Ammon's horn (tissue), 1 donor: ENCODE measurements at places on chromosomes 4 and X.
A peak's percentile ranks its signal among the peaks of the same experiment; 100 is the strongest.

GRCh38 chr4:24743927-24744326 lies 51.4 kb upstream of the SOD3 start:
- DNase-seq = no peak

GRCh38 chrX:17377091-17377717 lies 2.2 kb downstream of the NHS start:
- DNase-seq = peak; percentile 3

GRCh38 chr4:12270546-12270945 lies 841.9 kb upstream of the HS3ST1 start:
- DNase-seq = no peak

- no peak for DNase-seq
These were observed 28.1 kb downstream of the CLNK start for GRCh38 chr4:10656420-10656819.

GRCh38 chrX:103177556-103177955 lies 37.4 kb upstream of the BEX4 start:
- no peak for DNase-seq

- DNase-seq = no peak
These were observed 728.5 kb upstream of the NDST4 start for GRCh38 chr4:115841871-115842270.

GRCh38 chrX:132837967-132838366 lies 120.5 kb downstream of the HS6ST2 start:
- DNase-seq = peak; percentile 2

DNA sequence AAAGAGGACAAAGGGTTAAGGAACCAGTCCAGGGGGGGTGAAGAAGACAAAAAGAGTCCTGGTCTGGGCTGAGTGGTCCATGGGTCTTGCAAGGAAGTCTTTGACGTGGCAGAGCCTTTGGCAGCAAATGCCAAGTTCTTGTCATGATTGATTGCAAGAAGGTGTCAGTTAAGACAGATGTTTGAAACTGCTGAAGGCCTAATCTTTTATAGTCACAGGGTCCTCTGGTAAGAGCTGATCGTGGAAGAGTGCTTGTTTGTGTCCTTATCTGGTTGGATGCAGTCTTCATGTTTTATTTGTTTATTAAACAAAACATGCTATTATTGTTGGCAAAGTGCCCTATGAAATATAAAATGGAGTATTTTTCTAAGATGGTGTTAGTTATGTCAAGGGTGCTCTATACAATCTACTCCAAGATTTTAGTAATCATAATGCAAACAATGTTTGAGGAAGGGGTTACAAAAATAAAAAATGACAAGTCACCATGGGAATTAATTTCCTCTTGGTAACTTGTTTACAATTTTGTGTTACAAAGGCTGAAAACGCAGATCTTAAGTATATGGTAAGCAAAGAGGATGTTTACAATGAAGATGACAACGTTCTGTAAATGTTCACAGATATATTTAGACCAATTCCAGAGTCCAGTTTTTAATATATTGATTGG lies 85.9 kb downstream of the MAGED4 start:
- no peak for DNase-seq

DNA sequence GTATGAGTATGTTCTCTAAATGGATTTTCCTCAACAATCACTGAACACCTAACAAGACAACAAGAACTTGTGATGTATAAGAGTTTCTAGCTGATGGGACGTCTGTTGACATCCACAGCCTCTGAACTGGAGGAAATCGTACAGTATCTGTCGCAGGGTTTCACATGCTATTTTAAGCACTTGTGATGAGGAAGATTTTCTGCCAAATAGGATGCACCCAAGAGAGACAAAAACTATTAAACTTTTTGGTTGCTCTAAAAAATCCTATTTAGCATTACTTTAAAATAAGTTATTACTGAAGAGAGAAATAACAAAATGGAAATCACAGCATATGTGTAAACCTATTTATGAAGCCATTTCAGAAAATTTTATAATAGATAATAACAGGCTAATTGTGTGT lies 356.1 kb upstream of the SLC7A11 start:
- no peak for DNase-seq

- DNase-seq = peak; percentile 35
These were observed 34.4 kb upstream of the ANXA3 start for GRCh38 chr4:78517050-78517652.

DNA sequence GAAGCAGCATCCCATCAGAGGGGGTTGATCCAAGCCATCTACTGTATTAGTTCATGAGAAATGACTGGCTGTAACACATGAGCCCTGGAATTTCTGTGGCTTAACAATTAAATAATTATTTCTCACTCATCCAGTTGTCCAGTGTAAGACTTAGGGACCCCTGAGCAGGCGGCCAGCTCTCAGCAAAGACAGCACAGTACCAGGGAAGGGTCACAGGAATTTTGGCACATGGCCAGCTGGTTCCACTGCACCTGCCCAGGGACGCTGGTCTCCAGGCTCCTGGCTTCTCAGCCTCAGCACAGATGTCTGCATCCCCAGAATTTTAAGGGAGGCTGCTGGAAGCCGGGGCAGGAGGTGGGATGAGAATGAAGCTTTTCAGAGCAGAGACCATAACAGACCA lies 93.7 kb upstream of the DHRSX start:
- DNase-seq = no peak

DNA sequence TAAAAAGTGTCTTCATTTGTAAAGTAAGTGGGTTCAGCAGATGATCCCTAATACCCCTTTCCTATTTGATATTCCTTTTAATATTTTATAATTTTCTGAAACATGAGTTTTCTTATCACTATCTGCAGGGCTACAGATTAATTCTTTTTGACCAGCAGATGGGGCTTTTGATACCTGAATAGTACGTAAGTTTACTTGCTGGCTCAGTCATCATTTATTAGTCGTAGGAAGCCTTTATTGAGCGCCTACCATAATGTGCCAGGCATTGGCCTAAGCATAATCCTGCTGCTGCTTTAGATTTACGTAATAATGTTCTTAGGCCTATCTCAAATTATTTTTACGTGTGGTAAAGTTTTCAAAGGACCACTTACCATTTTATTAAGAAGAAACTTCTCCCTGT lies 33.1 kb downstream of the OSTC start:
- DNase-seq = peak; percentile 38

DNA sequence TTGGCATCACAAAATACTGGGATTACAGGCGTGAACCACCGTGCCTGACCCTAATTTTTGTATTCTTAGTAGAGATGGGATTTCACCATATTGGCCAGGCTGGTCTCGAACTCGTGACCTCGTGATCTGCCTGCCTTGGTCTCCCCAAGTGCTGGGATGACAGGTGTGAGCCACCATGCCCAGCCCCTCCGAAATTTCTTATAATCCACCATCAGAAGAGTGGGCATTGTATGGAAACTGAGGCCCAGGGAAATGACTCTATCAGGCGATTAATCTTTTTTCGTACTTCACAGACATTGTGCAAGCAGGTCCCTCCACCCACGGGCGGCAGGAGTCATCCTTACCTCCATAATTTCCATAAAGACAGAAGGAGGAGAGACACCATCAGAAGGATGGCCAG lies 16.0 kb downstream of the CRLF2 start:
- DNase-seq = no peak

DNA sequence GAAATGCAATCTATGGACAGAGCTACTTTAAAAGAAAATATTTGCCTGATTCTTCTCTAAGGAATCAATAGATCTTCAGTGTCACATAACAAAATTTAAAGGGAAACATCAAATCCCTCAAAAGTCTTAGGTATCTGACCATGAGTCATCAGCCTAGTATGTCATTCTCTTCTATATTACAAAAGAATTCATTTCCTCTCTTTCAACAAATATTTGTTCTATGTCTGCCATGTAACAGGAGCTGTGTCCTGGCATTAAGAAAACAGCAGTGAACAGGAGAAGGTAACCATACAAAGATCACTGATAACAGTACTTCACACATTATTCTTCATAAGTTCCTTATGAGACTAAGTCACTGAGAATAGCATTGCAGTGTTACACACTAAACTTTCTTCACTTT lies 243.6 kb upstream of the DKK2 start:
- no peak for DNase-seq

DNA sequence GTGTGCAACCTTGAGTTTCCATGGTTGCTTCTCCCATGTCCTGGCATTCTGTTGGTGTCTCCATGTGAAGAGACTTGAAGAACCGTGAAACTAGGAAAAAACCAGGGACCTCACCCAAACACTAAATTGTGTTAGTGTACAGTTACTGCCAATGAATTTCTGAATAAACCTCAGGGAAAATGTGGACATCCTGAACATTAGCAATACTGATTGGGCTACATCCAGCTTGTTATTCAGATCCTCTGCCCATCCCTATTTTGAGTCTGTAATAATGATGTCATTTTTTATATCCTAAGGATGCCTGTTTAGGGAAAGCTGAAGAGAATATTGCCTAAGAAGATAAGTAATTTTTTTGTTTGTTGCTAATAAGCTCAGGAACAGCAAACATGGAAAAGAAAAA lies 262.7 kb downstream of the TMA16 start:
- DNase-seq = no peak

- no peak for DNase-seq
These were observed 104.4 kb downstream of the ASMT start for GRCh38 chrX:1719270-1719669.

DNA sequence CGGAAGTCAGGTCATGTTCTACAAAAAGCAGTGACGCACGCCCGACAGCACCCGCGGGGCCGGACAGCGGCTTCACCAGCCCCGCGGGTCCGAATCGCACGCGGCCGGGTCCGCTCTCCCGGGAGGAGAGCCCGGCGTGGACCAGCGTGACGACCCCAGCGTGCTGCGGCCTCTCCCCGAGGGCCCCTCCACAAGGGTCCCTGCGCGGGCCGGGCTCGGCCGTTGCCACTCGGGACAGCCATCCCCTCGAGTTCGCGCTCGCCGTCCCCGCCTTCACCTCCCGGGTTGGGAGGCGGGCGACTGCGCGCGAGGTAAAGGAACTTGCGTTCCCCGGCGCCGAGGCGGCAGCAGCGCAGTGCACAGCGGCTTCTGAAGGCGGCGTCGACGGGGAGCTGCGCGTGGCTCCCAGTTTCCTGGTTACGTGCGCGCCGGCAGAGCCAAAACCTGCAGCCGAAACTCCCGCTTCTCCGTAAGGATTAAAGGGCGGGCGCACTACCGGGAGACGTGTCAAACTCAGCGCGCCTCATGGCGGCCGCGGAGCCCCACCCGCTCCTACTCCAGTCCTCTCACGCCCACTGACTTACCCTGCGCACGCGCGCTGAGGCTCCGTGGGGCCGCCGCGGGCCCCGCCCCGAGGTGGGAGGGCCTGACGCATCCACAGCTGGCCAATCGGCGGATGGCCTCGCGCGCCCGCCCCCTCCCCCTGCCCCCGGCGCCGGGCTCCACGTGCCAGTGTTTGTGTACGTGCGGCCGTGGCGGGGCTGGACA lies 416 bp upstream of the LRP2BP start:
- peak; percentile 97 for DNase-seq

- peak; percentile 11 for DNase-seq
These were observed 1.5 kb downstream of the FHDC1 start for GRCh38 chr4:152937336-152938236.

DNA sequence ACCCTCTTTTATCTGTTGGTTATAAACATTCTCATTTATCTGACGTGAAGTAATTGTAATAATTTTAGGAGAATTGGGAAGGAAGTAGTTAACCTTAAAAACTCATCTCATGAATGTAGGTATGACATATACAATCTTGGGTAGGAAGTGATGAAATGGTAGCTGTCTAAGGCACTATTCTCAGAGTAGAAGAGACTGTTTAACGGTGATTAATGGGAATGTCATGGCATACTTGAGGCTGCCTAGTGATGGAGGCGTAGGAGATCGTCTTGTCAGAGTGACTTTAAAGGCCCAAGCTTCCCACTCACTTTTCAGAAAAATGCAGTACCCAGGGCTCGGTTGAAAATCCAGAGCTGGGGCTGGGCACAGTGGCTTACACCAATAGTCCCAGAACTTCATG lies 19.4 kb upstream of the AGA start:
- DNase-seq = no peak

DNA sequence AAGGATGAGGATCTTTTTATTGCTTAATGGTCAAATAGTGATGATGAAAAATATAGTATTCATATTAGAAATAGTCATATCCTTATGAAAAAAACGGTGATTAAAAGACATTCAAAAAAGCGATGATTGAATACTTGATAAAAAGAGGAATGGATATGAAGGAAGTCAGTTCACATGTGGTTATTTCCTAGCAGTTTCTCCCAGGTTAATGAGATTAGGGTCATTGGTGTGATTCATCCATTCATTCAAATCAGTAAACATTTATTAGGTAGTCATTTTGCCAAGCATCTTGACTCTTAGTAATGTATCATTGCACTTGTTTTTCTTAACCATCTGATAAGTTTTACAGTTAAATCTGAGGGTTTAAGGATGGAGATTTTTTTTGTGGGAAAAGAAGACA lies 294.1 kb downstream of the ARHGAP24 start:
- DNase-seq = no peak

GRCh38 chrX:120653000-120653399 lies 23.1 kb upstream of the C1GALT1C1 start:
- DNase-seq = no peak

GRCh38 chrX:20947411-20947912 lies 426.8 kb upstream of the CNKSR2 start:
- no peak for DNase-seq

DNA sequence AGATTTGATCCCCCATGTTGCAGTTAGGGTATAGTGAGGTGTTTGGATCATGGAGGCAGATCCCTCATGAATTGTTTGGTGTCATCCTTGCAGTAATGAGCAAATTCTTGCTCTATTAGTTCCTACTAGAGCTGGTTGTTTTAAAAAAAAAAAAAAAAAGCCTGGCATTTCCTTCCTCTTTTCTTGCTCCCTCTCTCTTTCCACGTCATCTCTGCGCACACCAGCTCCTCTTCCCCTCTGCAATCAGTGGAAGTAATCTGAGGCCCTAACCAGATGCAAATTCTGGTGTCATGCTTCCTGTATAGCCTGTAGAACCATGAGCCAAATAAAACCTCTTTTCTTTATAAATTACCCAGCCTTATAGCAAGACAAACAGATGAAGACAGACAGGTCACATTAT lies 24.5 kb downstream of the WDR17 start:
- DNase-seq = no peak

GRCh38 chrX:131831185-131831520 lies 191.9 kb upstream of the STK26 start:
- DNase-seq = no peak

- DNase-seq = no peak
These were observed 1222.9 kb upstream of the PRKX start for GRCh38 chrX:4936315-4936714.

- DNase-seq = no peak
These were observed 1118.1 kb upstream of the PABPC4L start for GRCh38 chr4:135319685-135320084.

DNA sequence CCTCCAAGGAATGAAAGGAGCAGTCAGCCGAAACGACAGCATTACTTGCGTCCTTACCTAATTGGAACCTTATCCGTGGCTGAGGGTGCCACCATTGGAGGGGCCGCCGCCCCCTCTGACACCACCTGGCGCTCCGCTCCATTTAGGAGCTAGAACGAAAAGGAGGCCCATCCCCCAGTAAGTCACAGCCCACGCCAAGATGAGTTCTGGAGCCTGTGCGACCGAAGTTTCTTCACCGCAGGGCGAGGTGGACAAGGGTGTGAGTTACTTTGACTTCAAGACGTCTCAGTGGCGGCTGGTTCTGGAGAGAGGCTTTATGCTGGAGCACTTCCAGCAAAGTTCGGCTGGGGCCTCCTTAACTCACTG lies 729 bp upstream of the IRF2 start:
- peak; percentile 43 for DNase-seq
